ENCODE measurements at places on chromosomes 3 and 15. TPM values are rescaled to one million over a fixed set of nuclear protein-coding genes. Genes with fewer than 3 reads are reported as not detected.

- DNase-seq = peak; percentile 40
- H3K27ac ChIP-seq = peak overlapping the region; percentile 73
- no peaks in the 10 kb centered on the region for H3K4me1 ChIP-seq
- H3K27me3 ChIP-seq = no peaks in the 10 kb centered on the region
- H3K36me3 ChIP-seq = no peaks in the 10 kb centered on the region
Observed at GRCh38 chr3:151538456-151539393, 77.9 kb upstream of the IGSF10 start.

The TMEM108 gene
- 0.48 TPM for total RNA-seq

DNA sequence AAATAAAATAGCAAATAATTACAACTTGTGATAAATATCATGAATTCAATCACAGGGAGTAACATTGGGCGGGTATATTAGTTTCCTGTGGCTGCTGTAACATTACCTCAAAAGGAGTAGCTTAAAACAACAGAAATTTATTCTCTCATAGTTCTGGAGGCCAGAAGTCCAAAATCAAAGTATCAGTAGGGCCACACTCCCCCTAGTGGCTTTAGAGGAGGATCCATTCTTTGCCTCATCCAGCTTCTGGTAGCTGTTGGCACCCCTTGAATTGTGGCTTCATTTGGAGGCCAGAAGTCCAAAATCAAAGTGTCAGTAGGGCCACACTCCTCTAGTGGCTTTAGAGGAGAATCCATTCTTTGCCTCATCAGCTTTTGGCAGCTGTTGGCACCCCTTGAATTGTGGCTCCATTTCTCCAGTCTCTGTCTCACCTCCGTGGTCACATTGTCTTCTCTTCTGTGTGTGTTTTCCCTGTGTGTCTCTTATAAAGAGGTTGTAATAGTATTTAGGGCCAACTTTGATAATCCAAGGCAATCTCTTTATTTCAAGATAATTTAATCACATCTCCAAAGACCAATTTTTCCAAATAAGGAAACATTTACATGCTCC lies 3.1 kb upstream of the CFAP20DC start:
- H3K4me3 ChIP-seq = no peak overlapping the region
- no peaks in the 10 kb centered on the region for H3K4me1 ChIP-seq
- no peaks in the 10 kb centered on the region for H3K36me3 ChIP-seq
- no peaks in the 10 kb centered on the region for H3K27me3 ChIP-seq
- no peak overlapping the region for H3K27ac ChIP-seq

DNA sequence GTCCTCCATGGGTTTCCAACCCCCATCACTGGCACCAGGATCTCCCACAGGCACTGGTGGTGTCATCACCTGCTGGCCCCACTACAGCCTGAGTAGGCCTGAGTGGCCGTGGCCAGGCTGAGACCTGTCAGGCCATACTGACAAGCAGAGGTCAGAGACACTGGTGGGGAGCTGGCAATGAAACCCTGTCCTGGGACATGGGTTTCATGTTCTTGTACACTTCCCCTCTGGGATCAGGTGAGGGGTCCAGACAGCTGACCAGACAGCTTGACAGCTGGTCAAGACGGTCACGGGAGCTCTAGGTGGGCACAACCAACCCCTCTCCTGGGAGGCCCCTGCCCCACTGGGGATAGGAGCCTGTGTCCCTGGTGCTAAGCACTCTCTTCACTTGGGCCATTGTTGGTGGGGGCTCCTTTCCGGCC lies 13.1 kb downstream of the ZBTB47 start:
- H3K36me3 ChIP-seq = no peaks in the 10 kb centered on the region
- no peaks in the 10 kb centered on the region for H3K4me1 ChIP-seq
- no peak overlapping the region for H3K4me3 ChIP-seq

DNA sequence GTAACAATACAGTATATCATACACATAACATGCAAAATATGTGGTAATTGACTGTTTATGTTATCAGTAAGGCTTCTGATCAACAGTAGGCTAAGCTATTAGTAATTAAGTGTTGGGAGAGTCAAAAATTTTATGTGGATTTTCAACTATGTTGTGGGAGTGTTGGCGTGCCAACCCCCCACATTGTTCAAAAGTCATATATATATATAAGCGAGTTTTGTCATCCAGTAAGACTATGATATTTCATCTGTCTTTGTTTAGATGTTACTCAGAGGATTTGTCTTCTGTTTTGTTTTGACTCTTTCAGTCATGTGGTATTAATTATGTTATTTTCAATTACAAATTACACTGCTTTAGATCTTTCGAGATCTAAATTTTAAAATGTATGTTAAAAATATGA lies 51.0 kb upstream of the RAP2B start:
- H3K36me3 ChIP-seq = no peaks in the 10 kb centered on the region
- no peak for DNase-seq
- H3K4me3 ChIP-seq = no peak overlapping the region
- H3K27ac ChIP-seq = no peak overlapping the region
- no peaks in the 10 kb centered on the region for H3K27me3 ChIP-seq

- no peaks in the 10 kb centered on the region for H3K27me3 ChIP-seq
- no peak overlapping the region for H3K27ac ChIP-seq
- no peak overlapping the region for H3K4me3 ChIP-seq
- H3K36me3 ChIP-seq = no peaks in the 10 kb centered on the region
- DNase-seq = no peak
Observed at GRCh38 chr3:30855400-30856292, 38.8 kb downstream of the GADL1 start.

The TWF2 gene
- total RNA-seq = 52.7 TPM

The BTLA gene
- total RNA-seq = 0.80 TPM

The RTP1 gene
- total RNA-seq = not detected

DNA sequence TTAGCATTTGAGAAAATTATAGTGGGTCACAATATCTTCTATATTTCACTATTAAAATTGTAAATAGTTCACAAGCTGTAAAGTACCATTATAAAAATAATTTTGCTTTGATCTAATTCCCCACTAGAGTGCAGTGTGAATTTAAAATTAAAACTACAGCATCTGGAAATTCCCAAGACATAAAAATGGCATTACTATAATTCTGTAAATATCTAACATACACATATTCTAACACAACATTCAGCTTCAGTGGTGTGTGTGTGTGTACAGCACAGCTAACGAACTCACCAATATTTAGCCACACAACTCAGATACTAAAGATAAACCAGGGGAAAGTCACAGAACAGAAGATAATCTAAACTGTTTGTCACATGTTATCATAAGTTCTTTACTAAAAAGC lies 424.9 kb upstream of the ZNF385D start:
- H3K27me3 ChIP-seq = no peaks in the 10 kb centered on the region
- H3K4me3 ChIP-seq = no peak overlapping the region
- H3K27ac ChIP-seq = no peak overlapping the region
- no peak for DNase-seq
- H3K36me3 ChIP-seq = no peaks in the 10 kb centered on the region
- no peaks in the 10 kb centered on the region for H3K4me1 ChIP-seq

DNA sequence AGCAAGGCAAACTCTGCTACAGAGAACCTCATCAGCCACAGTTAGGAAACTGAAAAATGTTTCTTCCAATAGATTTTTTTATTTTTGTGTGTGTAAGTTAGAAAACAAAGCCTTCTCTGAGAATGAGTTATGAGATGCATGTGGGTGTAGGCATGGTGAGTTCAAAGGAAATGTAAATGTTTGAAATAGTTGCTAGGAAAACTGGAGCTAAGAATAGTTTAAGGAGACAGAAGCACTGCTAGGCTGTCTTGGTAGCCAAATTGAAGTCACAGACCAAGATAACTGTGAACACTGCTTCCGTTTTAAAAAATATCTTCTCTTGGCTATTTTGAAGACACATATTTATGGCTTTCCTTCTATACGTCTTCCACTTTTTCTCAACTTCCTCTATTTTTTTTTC lies 1501.2 kb upstream of the CADM2 start:
- no peak overlapping the region for H3K27ac ChIP-seq
- no peaks in the 10 kb centered on the region for H3K27me3 ChIP-seq
- no peak overlapping the region for H3K4me3 ChIP-seq
- no peaks in the 10 kb centered on the region for H3K36me3 ChIP-seq
- DNase-seq = no peak

- H3K27ac ChIP-seq = no peak overlapping the region
- no peaks in the 10 kb centered on the region for H3K27me3 ChIP-seq
- no peak for DNase-seq
Observed at GRCh38 chr3:195034541-195034940, 236.4 kb downstream of the XXYLT1 start.

- H3K36me3 ChIP-seq = no peaks in the 10 kb centered on the region
- H3K4me3 ChIP-seq = no peak overlapping the region
- no peak for DNase-seq
- no peaks in the 10 kb centered on the region for H3K27me3 ChIP-seq
- no peaks in the 10 kb centered on the region for H3K4me1 ChIP-seq
- H3K27ac ChIP-seq = no peak overlapping the region
Observed at GRCh38 chr3:122481390-122481789, 33.3 kb downstream of the KPNA1 start.

The LRRC34 gene
- 1.0 TPM for total RNA-seq

GRCh38 chr15:72011302-72011942 lies 106.5 kb downstream of the MYO9A start:
- no peak for DNase-seq
- H3K4me1 ChIP-seq = no peaks in the 10 kb centered on the region
- H3K4me3 ChIP-seq = no peak overlapping the region

DNA sequence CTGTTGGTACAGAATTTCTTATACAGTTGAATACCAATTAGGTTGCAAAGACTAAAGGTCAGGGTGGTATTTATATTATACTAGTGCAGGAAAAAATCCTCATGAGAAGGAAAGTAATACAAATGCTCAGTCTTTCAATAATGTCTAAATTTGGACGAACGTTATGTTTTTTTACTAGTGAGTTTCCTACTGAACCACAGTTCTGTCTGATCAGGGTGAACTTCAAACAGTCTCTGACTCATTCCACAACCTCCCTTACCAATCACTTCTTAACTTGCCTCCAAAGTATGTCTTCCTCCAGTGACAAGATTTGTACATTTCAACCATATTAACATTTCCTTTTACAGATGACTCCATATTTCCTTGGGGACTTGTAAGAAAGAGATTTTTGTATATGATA lies 3.4 kb downstream of the TMEM212 start:
- H3K36me3 ChIP-seq = no peaks in the 10 kb centered on the region
- DNase-seq = no peak
- H3K27ac ChIP-seq = no peak overlapping the region
- no peak overlapping the region for H3K4me3 ChIP-seq

DNA sequence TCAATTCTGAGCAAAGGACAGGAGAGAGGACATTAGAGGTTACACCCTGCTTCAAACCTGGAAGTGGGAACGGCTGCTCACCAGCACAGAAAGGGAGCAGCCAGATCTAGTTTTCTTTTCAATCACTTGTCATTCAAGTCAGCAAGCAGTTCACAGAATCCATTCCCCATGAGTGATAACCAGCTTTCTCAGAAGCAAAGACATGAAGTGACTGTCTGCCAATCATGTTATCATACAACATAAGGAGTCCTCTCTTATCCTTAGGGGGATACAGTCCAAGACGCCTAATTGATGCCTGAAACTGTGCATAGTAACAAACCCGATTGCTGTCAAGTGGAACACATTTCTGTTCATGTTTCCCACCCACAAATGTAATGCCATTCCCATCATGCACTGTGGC lies 54.7 kb downstream of the FAM98B start:
- no peak overlapping the region for H3K27ac ChIP-seq
- no peak overlapping the region for H3K4me3 ChIP-seq
- no peaks in the 10 kb centered on the region for H3K27me3 ChIP-seq

DNA sequence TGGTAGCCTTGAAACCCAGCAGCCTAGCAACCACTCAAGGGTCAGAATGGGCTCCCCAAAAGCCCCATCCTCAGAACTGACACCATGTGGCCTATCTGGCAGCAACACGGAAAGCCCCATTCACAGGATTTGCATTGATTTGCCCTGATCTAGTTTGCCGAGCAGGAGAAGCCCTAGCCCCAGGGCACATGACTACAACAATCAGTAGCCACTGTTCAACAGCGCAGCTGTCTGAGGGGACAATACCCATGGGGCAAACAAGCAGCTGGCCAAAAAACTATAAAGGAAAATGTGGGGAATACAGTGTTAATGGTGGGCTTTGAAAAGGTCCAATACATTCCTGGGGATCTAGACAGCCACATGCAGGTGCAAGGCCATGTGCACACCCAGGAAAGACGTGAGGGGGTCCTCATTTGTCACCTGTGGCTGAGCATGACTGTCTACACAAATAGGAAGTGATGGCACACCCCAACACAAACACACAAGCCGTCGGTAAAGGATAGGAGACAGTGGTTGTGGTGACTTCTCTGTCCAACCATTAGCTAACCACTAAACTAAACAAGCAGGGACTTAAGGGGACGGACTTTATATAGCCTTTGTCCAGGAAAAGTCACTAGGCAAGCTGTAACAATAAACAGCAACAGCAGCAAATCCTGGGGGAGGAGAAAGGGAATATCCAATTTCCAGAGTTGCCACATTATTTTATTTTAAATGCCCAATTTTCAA lies 113.7 kb downstream of the LRIG1 start:
- peaks cover 6% of the 10 kb centered on the region for H3K36me3 ChIP-seq
- H3K4me1 ChIP-seq = peaks cover 3% of the 10 kb centered on the region
- no peak overlapping the region for H3K27ac ChIP-seq
- DNase-seq = no peak

- no peaks in the 10 kb centered on the region for H3K27me3 ChIP-seq
- no peak for DNase-seq
- H3K27ac ChIP-seq = no peak overlapping the region
- no peaks in the 10 kb centered on the region for H3K4me1 ChIP-seq
- no peak overlapping the region for H3K4me3 ChIP-seq
Observed at GRCh38 chr15:59131969-59132562, 27.1 kb downstream of the CCNB2 start.

DNA sequence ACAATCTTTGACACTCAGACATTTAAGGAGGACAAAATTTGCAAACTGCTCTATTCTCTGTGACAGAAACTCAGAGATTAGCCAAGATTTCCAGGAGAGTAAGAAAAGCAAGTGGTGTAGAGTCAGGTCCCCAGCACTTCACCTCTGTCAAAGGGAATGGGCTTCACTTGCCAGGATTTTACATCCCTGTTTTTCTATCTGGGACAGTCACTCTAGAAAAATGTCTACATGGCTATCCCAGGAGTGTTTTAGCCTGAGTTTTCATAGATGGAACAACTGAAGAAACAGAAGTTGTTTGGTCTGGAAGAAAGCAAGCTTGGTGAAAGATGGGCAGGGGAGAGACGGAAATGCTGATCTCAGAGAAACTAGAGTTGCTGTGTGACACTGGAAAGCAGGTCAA lies 3.0 kb downstream of the FAM219B start:
- H3K4me1 ChIP-seq = peaks cover 9% of the 10 kb centered on the region
- H3K36me3 ChIP-seq = no peaks in the 10 kb centered on the region
- H3K27ac ChIP-seq = no peak overlapping the region
- no peak for DNase-seq
- H3K27me3 ChIP-seq = no peaks in the 10 kb centered on the region

DNA sequence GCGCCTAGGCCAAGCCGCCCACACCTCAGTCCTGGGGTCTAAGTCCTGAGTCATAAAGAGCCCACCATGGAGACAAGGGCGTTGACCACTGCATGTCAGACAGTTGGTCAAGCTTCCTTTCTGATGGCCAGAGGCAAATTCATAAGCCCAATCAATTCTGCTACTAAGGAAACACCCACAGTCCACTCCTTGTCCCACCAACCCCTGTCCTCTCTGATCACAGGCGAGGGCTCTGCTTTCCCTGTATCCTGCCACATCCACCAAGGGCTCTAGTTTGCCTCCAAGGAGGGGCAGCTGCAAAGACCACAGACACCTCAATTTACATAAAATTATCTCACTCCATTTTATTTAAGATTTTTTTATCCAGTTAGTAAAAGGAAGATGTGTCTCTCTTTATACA lies 25.3 kb downstream of the CHAC1 start:
- no peaks in the 10 kb centered on the region for H3K4me1 ChIP-seq
- peaks cover 30% of the 10 kb centered on the region for H3K36me3 ChIP-seq
- H3K27me3 ChIP-seq = no peaks in the 10 kb centered on the region
- DNase-seq = no peak
